ENCODE measurements at places on chromosomes 7 and 10.

- DNase-seq: no peak
Measured at GRCh38 chr7:29893351-29893965, 87.2 kb downstream of the WIPF3 start.

DNA sequence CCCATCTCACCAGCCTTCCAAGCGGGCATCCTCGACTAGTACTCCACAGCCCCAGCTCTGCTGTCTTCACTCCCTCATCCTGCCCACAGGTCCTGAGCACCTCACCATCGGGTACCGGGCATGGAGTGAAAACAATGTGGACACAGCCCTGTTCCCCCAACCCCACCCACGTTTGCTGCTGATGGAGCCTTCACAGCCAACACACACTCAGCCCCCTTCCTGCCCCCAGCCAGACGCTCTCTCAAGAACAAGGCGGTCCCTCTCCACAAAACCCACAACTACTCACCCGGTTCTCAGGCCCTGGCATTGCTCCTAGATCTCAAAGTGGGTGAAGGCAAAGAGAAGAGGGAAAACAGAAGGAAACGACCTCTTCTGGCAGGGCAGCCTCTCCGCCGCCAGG is 56.1 kb downstream of the SLIT1 start:
- DNase-seq: no peak

GRCh38 chr7:74324531-74325209 is 35.5 kb downstream of the CLIP2 start:
- DNase-seq: no peak

GRCh38 chr7:140544388-140544826 is 65.1 kb upstream of the MKRN1 start:
- DNase-seq: no peak

DNA sequence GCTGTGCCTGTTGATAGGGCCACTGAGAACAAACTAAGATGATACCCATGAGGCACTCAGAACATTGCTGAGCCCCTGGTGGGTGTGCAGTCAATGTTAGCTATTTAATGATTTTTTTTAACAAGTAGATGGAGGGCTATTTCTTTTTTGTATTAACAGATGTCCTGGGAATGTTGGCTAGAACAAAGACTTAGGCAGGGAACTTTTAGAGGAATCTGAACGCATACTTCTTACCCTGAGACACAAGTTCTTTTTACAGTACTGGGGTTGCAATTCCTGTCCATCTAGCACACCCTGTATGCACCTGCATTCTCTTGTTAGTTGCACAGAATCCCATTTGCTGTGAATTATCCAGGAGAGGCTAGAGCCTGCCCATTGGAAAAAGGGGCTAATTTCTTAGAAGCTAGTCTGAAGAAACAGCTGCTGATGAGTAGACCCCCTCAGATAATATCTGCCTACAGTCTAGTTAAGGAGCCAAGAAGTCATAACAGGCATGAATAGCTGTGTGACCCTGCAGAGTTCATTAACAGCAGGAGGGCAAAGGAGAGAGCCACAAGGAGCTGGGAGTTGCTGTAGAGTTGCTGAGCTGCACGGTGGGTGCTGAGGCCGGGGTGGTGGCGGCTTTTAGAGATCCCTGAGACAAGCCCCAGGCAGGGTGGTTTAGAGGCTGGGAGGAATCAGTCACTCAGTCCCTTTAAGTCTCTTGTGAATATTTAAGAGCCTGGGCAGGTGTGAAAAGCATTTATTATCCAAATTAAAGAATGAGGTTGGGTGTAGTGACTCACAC is 103.7 kb upstream of the FZD8 start:
- no peak for DNase-seq

GRCh38 chr10:106519376-106520030 is 645.0 kb downstream of the SORCS1 start:
- no peak for DNase-seq

GRCh38 chr10:120883071-120883470 is 31.9 kb downstream of the WDR11 start:
- no peak for DNase-seq

- DNase-seq: no peak
Measured at GRCh38 chr7:157866336-157866924, 529.6 kb downstream of the DNAJB6 start.

DNA sequence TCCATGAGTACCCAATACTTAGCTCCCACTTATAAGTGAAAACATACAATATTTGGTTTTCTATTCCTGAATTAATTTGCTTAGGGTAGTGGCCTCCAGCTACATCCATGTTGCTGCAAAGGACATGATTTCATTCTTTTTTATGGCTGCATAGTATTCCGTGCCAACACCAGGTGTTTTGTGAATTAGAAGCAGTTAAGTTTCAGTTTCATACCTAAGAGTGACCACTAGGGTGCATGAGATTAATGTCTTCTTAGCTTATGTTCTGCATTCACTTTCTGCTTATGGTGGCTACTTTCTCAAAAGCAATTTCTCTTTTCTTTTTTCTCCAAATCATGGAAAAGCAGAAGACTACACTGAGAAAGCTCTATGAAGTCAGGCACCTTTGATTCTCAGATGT is 65.1 kb upstream of the VSTM2A start:
- DNase-seq: no peak

GRCh38 chr10:124688386-124688785 is 55.8 kb downstream of the FAM53B start:
- no peak for DNase-seq

- DNase-seq: no peak
Measured at GRCh38 chr7:74173491-74173865, 678 bp upstream of the EIF4H start.

- DNase-seq: no peak
Measured at GRCh38 chr10:31883397-31883796, 45.2 kb downstream of the ARHGAP12 start.

GRCh38 chr7:138299066-138299465 is 161.0 kb upstream of the TRIM24 start:
- no peak for DNase-seq

- no peak for DNase-seq
Measured at GRCh38 chr10:99809931-99810615, 27.6 kb downstream of the ABCC2 start.

DNA sequence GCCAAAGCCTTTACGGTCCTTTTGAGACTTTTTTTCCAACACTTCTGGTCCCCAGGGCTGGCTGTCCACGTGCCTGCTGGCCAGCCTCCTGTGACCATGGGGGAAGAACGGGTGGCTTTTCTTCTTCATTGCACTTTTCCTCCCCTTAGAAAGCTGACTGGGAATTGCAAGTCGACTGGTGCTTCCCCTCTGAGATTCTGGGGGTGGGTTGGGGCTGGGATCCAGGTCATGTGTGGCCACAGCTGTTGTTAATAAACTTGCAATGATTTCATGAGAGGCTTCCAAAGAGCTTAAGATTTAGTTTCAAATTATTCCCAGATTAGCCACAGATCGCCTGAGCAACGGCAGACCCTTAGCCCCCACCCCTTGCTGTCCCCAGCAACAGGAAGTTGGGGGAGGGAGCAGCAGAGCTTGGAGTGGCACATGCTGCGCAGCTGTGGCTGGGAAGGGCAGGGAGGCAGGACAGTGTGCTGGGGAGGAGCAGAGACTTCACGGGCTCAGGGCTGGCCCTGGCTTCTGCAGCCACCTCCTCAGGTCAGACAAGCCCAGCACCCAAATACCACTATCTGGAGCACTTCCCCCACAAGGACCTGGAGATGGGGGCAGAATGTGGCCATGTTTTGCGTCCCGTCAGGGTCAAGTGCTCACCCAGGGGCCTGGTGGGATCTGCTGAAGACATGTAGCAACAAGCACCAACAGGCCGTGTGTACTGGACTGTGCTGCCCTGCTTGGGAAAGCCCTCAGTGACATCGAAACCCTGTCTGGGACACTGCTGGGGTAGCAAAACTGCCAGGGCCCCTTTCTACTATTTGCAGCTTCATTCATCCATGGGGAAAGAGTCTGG is 147.1 kb downstream of the RNF216 start:
- DNase-seq: no peak

DNA sequence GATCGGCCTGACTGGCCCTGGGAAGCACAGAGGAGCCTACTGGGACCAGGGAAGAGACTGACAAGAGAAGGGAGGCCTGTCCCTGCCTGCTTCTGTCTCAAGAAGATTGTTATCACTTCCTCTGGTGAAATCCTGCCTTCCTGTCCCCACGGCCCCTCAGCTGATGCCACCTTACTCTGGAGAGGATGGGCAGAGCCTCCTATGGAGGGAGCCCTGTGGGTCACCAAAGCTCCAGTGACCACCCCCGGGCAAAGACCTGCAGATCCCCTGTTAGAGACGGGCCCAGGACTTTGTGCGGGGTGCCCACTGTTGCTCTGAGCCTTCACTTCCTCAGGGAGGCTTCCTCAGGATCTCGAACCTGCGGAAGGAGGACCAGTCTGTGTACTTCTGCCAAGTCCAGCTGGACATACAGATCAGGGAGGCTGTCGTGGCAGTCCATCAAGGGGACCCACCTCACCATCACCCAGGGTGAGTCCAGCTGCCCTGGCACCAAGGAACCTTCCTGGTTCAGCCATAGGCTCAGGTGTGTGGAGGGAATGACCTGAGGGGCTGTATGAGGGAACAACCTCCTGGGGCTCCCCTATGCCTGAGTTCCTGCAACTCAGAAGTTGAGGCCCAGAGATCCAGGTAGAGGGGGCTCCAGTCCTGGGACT is 1.4 kb upstream of the PILRB start:
- no peak for DNase-seq

- DNase-seq: no peak
Measured at GRCh38 chr7:41006306-41006995, 696.4 kb downstream of the INHBA start.

DNA sequence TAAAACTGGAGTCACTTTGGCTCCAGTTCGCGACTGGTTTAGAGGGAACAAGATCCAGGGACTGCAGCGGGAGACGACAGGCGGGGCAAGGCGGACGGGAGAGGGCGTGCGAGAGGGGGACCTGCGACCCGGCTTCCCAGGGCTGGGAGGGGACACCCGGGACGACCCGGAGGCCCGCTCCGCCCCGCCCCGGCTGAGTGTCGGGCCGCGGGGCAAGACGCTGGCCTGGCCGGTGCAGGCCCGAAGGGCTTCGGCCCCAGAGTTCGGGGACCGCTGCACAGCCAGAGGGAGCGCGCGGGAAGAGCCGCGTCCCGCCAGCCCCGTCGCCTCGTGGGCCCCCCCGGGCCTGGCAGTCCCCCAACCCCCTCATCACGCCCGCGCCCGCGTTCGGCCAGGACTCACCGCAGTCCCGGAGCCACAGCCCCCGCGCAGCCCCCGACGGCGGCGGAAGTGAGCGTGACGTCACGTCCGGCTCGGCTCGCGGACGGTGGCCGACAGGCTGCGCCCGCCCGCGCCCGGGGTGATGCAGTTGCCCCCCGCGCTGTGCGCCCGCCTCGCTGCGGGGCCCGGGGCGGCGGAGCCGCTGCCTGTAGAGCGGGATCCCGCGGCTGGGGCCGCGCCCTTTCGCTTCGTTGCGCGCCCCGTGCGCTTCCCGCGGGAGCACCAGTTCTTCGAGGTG is at the start of the genes TUBGCP2 and ZNF511:
TUBGCP2 (minus strand) TSS at position 452 of the 679 bp plus-strand sequence. CDS start 5,931 bp downstream, outside the sequence.
ZNF511 (plus strand) TSS at position 494 of the 679 bp plus-strand sequence; CDS start at position 524, 30 bp downstream.
- DNase-seq: peak; percentile 86

DNA sequence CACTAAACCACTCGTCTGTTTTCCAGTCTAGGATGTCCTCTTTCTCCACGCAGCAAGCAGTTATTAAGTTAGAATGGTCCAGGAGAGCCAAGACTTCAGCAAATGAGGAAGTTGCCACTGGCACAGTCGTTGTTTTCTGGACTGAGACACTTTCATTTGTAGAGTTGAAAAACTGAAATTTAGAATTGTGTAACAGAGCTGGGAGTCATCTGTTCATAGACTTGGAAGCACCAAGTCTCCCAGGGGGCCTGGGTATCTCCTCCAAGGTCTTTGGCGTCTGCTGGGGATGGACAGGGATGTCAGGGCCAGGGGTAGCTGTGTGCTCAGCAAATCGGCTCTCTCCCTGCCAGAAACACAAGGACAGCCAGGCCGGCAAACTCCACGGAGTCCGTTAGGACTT is 208.4 kb downstream of the FANK1 start:
- DNase-seq: no peak

GRCh38 chr7:141072548-141073172 is 1.2 kb upstream of the TMEM178B start:
- DNase-seq: no peak

GRCh38 chr10:72263613-72264241 is 10.0 kb upstream of the DDIT4 start:
- DNase-seq: no peak

- no peak for DNase-seq
Measured at GRCh38 chr7:20249920-20250319, 32.7 kb upstream of the MACC1 start.

- DNase-seq: no peak
Measured at GRCh38 chr7:77866786-77867536, 68.4 kb downstream of the PHTF2 start.

- DNase-seq: no peak
Measured at GRCh38 chr10:75058161-75058560, 53.3 kb upstream of the SAMD8 start.

DNA sequence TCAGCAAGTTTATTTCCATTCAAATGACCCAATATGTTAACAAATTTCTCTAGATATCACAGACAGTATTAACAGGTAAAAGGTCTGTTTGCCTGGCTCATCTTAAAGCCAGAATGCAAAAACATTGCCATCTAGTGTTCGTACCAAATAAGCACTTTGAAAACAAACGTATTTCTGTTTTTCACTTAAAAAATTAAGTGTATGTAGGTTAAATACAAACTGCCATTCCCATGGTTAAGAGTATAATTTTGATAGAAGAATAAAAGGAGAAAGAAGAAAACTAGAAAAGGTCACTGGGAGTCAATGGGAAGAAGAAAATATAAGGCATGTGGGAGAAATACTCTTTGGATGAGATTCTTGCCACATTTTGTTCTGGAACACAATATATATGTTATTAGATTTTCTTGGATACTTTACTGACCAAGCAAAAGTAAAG is 51.0 kb downstream of the ORC5 start:
- DNase-seq: no peak

- DNase-seq: no peak
Measured at GRCh38 chr7:137853053-137853452, 6.3 kb upstream of the DGKI start.

- no peak for DNase-seq
Measured at GRCh38 chr10:129716211-129716681, 247.8 kb downstream of the EBF3 start.

GRCh38 chr10:89759531-89759930 is 58.1 kb downstream of the KIF20B start:
- DNase-seq: no peak

- DNase-seq: no peak
Measured at GRCh38 chr10:63548860-63549259, 27.7 kb downstream of the REEP3 start.

GRCh38 chr7:75555736-75556135 is 63.6 kb downstream of the SPDYE5 start:
- no peak for DNase-seq

GRCh38 chr10:119306514-119306951 is 99.2 kb downstream of the GRK5 start:
- DNase-seq: peak; percentile 56

- no peak for DNase-seq
Measured at GRCh38 chr7:27925573-27926201, 185.7 kb downstream of the TAX1BP1 start.

- DNase-seq: no peak
Measured at GRCh38 chr10:56319386-56319785, 41.7 kb downstream of the ZWINT start.
